GOT3 (cell line): ENCODE measurements at places on chromosomes 5 and 9.

GRCh38 chr5:26894719-26895263 lies 143.6 kb downstream of the CDH9 start:
- DNase-seq, result no peak

GRCh38 chr5:122727112-122727541 lies 47.8 kb upstream of the SNX2 start:
- DNase-seq, result no peak

DNA sequence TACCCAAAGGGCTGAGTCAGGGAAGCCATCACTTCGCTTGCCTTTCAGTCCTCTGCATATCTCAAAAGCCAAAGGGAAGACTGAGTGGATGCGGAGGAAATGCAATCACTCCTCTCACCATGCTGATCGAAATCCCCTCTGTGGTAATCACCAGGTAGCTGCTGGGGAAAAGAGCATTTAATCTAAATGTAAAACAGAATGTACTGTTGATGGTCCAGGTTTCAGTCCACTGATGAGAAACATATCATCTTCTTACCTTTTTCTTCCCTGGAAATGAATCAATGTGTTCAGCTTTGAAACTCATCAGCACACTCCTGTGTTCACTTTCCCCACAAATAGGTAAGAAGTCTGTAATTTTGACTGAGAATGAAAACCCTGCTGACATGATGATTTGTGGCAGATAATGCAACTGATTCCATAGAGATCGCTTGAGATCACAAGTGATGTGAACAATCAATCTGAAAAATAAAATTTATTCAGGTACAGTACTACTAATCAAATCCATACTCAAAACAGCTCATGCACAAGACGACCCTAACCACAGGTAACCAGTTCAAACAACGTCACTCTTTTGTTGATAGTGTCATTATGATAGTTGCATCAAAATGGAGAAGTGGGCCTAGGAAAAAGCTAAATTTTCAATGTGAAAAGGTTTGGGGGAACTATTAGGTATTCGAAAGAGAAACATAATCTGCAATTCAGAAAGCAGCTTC lies 454.0 kb upstream of the RGMB start:
- no peak for DNase-seq

GRCh38 chr9:116975126-116975525 lies 288.0 kb downstream of the TRIM32 start:
- no peak for DNase-seq

GRCh38 chr9:103245369-103245768 lies 250.2 kb downstream of the CYLC2 start:
- no peak for DNase-seq

- no peak for DNase-seq
Measured at GRCh38 chr9:129102791-129103594, 7.6 kb downstream of the CRAT start.

GRCh38 chr5:178522361-178522760 lies 67.8 kb downstream of the COL23A1 start:
- no peak for DNase-seq

GRCh38 chr9:119026120-119026519 lies 343.1 kb downstream of the BRINP1 start:
- no peak for DNase-seq

DNA sequence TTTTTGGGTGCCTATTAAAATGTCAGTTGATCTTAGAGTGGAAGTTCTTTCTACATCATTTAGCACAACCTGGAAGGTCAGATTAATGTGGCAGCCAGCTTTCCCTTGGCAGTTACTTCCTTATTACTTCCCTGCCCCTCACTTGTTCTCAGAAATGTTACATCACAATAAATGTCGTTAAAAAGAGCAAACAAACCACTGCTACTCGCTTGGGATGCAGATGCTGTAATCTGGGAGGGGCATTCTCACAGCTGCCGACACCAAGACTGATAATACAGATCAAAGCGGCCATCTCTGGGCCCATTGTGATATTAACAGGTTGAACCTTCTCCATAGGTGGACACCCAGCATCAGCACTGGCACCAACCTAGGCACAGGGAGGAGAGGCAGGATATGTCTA lies 29.3 kb downstream of the PLAC8L1 start:
- no peak for DNase-seq

DNA sequence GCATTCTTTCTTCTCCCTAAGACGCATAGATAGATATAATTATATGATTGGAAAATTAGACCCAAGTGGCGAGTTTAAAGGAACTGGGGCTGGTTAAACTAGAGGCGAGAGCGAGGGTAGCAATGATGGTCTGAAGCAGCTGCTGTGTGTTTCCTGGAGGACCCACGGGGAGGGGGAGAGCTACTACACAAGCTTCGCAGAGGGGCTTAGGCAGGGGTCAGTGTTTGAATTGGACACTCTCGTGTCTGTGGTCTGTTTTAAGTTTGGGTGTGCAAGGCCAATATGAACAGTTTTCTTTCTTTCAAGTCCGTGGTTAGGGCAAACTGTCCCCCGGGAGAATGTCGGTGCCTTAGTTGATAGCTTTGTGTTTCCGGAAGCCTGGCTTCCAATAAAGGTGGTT lies 43.1 kb downstream of the PDZD2 start:
- no peak for DNase-seq

GRCh38 chr9:114120192-114121014 lies 21.3 kb upstream of the KIF12 start:
- no peak for DNase-seq

- no peak for DNase-seq
Measured at GRCh38 chr5:14445013-14445412, 136.6 kb upstream of the OTULINL start.

- no peak for DNase-seq
Measured at GRCh38 chr9:16885931-16886330, 15.5 kb upstream of the BNC2 start.

DNA sequence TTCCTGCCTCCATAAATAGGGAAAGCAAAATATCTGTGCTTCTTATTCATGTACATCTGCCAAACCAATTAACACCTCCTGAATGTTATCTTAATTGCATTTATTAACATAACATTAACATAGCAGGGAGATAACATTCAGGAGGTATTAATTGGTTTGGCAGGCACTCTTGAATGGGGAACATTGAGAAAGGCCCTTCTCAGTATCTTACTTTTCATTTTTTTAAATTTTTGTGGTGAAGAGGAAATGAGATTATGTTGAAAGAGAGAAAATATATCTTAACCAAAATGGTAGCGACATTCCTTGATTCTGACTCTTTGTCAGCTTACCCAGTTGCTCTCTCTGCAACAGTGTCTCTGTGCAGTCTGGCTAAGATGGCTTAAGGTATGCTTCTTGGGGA lies 100.4 kb upstream of the TLE1 start:
- DNase-seq, result no peak

- no peak for DNase-seq
Measured at GRCh38 chr5:143614831-143615230, 197.1 kb upstream of the HMHB1 start.

- no peak for DNase-seq
Measured at GRCh38 chr5:42572313-42572712, 149.1 kb downstream of the GHR start.

DNA sequence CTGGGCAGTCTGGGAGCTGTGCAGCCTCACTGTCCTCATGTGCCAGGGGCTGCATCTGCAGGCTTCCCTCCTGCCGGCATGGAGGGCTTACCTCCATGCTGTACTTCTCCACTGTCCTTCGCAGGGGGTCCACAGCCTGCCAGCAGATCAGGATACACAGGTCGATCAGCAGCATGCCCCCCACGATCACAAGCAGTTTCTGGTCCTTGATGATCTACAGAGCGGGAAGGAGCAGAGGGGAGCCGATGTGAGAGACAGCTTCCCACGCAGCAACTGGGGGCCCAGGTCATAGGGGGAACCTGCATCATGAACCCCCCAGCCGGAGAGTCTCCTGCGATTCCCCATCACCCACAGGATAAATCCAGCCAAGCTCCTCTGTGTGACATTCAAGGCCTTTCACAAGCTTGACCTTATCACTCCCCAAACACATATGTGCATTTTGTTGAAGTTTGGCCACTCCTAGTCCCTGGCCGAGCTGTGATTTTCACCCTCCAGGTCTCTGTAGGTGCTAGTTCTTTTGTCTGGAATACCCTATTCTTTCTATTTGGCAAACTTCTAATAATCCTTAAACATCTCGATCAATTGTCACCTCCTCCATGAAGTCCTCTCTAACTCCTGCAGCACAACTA lies 107.3 kb upstream of the TBC1D2 start:
- DNase-seq, result no peak

GRCh38 chr9:70117835-70118319 lies 74.2 kb downstream of the MAMDC2 start:
- no peak for DNase-seq

GRCh38 chr5:80763873-80764647 lies 109.3 kb upstream of the DHFR start:
- DNase-seq, result no peak

DNA sequence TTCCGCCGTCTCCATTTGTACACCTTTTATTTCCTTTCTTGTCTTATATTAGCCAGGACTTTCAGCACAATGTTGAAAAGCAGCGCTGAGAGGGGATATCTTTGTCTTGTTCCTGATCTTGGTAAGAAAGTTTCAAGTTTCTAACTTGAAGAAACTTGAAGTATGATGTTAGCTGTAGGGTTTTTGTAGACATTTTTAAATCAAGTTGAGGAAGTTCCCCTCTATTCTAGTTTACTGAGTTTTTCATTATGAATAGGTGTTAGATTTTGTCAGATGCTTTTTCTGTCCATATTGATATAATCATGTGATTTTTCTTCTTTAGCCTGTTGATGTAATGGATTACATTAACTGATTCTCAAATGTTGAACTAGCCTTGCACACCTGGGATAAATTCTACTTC lies 425.7 kb downstream of the PIK3R1 start:
- no peak for DNase-seq

DNA sequence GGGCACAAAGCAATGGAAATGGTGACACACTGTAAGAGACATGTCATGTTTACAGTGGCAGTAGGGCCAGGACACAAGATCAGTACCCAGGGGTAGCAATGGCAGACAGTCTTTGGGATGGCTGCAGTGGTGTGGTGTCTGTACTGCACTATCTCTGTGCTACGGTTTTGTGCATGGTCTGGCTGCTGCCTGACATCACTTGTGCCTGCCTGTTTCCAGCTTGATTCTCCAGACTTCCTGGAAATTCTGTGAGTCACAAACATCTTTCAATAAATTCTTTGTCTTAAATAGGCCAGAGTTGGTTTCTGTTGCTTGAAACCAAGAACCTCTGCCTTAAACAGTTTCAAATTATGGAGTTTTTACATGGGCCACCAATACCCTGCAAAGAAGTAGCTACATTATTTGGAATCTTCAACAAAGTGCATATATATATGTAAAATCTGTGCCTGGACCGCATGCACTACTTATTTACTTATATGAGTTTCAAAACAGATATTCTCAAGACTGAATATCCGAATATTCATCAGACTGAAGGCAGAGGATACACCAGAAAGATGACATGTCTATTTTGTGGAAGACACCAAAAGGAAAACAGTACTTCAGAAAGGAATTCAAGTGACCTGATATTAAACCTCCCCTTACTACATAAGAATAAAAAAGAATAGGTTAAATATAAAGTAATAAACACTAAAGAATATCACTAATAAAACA lies 188.1 kb downstream of the RFX3 start:
- DNase-seq, result no peak

GRCh38 chr5:150489360-150490295 lies 18.3 kb upstream of the NDST1 start:
- DNase-seq, result no peak

DNA sequence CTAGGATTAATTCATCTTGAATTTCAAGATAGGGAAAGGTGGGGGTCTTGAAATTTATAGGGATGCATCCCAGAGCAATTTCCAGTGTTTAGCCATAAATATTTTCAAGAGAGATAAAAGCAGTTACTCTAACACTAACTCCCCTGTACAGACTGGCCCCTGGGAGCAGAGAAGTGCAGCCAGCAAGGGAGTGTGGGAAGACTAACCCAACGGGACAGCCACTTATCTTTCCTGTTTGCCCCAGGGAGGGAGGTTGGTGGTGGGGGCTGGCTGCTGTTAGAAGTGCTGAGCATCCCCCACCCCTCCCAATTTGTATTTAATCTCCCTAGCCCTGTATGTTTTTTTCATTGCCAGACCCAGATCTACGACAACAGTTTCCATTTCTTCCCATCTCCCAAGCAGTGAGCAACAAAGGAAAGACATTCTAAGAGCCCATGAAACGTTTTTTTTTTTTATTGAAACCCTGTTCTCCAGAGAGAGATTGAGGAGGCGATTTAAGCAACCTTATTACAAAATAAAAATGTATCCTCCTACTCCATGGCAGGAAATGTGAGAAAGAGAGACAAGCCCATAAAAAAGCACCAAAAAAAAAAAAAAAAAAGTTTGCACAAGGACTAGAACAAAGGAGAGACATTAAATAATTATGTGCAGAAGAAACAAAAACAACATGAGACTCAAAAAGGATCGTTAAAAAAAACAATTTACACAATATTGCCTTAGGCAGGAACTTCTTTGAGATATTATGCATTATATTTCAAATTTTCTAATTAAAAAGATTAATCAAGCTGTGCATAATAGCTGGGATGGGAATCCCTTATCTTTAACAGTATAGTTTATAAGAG lies 343.4 kb downstream of the ARHGEF28 start:
- no peak for DNase-seq

- no peak for DNase-seq
Measured at GRCh38 chr9:82128011-82128696, 139.6 kb downstream of the SPATA31D1 start.

DNA sequence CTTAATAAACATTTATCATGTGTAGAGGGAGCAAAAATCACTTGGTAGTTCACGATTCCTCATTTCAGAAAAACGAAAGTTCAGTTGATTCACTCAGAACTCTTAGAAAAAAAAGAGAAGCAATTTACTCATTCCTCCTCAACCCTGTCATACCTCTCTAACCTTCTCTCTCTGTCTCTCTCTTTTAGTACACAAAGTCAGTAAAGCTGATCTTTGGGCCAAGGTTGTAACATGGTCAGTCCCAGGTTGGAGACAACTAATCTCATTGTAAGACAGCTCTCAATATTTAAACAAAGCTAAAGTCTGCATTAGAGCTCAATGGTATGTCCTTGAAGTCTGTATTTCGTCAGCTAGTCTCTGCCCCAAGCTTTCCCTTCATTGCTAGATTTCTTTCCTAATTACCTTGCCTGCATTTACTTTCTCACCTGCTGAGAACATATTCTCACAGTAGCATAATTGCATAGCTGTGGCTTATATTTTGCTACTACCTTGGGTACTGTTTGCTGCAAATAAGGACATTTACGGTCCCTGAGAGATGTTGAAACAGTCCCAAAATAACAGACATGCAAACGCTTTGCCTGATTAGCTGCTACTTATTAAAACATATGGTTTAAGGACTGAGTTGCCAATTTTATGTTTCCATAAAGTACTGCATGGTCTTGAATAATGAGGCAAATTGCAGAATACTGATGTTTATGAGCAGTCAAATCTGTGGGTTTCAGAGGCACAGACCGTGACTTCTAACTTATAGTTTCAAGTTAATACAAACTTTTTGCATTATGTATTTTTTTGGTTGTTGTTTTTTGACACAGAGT lies 138.3 kb downstream of the GPBP1 start:
- DNase-seq, result no peak
